ENCODE measurements at places on chromosomes 6 and 20.

GRCh38 chr6:81253821-81254220 lies 498.7 kb downstream of the TENT5A start:
- DNase-seq = no peak

DNA sequence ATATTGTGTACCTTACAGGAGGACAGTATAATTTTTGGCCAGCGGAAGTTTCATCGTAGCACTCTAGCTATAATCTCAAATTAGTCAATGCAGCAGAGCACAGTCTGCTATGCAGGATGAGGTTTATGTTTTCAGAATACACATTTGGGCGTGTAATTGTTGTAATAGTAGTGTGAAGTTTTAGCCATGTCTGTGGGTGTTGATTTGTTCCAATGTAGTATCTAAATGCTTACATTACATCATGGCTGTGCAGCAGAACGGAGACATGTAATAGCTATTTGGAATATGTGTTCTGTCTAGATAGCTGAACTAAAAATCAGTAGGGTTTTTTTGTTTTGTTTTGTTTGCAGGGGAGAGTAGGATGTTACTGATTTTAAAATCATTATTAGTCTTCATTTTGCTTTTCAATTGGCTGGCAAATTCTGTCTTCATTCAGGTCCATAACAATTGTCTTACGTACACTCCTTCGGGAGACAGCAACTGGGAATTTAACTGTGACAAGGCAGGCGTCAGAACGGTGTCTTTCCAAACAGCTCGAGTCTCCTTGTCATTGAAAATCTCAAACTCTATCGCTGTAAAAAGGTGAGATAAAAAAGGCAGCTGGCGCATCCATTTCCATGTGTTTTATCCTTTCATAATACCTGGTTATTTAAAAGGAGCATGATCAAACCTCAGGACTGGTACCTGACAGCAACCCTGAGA lies 65.1 kb upstream of the CDH4 start:
- no peak for DNase-seq

- DNase-seq = no peak
Observed at GRCh38 chr6:149138089-149138488, 179.4 kb upstream of the TAB2 start.

DNA sequence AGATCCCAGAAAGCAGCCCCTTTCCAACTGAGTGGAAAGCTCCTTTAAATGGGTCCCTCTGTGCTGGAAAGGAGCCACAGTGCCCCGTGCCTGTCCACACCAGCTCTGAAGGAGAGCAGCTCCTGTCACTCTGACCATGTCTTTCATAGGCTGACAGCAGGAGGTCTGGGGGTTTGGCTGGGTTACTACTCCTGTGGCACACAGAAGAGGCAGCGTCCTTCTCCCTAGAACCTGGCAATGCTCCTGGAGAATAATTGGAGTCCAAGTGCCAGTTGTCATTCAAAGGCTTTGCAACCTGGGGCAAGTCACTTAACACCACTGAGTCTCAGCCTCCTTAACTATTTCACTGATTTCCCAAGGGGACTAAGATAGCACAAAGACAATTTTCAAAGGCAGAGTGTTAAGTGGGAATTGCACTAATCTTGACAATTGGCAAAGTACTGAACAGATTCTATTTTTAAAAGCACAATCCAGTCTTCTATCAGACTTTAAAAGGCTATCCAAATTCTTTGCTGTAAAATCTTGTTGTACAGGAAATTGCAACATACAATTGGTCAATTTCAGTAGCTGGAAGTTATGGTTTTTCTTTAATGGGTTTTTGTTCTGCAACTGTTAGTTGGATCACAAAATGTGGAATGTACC lies 457.2 kb downstream of the KIF16B start:
- no peak for DNase-seq

GRCh38 chr20:10402938-10403608 lies 30.9 kb downstream of the MKKS start:
- DNase-seq = no peak

GRCh38 chr6:43368259-43369160 lies 937 bp downstream of the ZNF318 start:
- peak; percentile 41 for DNase-seq

GRCh38 chr20:51275826-51276225 lies 252.9 kb upstream of the KCNG1 start:
- DNase-seq = peak; percentile 70

- no peak for DNase-seq
Observed at GRCh38 chr6:152977556-152977955, 5.3 kb downstream of the FBXO5 start.
